ENCODE measurements at places on chromosomes 1 and 21.

DNA sequence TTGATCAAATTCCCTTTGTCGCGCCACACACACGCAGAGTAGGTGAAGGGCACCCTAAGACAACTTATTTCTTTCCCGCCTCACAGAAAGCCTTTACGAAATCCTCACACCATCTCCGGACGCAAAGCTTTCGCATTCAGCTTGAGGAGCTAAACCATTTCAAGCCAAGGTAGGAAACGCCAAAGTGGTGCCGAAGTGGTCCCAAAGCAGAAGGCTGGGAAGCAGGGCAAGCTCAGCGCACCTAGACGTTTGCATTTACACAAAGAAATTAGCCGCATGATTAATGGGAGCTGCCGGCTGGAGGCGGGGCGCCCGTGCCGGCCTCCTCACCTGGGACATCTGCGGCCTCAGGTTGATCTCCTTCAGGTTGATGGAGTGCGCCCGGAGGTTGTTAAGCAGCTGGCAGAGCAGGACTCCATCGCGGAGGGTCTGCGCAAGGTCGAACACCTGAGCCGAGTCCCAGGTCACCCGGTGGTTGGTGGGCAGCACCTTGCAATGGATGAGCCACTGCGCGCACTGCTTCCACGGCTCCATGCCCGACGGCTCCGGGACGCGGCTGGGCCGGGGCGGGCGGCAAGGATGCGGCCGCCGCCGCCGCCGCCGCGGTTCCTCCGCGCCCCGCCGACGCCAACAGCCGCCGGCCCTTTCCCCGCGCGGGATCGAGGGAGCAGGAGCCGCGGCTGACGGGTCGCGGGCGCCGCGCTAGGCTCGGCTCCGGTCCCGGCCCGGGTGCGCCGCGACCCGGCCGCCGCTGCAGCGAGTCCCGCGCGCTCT lies 457 bp downstream of the VAV3 start:
- DNase-seq, result no peak

- no peak for DNase-seq
Observed at GRCh38 chr1:6447818-6448748, 17.9 kb downstream of the TNFRSF25 start.

DNA sequence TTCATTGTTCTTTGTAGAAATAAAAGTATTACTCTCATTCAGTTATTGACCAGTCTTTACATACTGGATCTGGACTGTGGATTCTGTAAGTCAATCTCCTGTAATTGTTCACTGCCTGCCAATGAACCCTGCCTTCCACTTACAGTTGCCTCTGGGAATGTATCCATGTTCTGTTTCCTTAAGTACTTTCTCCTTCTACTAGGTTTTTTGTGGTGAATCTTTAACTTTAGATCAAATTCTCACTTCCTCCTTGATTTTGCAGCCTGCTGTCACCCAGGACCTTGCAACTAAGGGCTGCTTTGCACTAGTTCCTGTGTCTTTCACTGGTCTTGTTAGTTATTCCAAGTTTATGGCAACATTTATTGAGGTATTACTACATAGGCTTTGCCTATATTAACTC lies 28.2 kb upstream of the ANKRD13C start:
- peak; percentile 6 for DNase-seq

DNA sequence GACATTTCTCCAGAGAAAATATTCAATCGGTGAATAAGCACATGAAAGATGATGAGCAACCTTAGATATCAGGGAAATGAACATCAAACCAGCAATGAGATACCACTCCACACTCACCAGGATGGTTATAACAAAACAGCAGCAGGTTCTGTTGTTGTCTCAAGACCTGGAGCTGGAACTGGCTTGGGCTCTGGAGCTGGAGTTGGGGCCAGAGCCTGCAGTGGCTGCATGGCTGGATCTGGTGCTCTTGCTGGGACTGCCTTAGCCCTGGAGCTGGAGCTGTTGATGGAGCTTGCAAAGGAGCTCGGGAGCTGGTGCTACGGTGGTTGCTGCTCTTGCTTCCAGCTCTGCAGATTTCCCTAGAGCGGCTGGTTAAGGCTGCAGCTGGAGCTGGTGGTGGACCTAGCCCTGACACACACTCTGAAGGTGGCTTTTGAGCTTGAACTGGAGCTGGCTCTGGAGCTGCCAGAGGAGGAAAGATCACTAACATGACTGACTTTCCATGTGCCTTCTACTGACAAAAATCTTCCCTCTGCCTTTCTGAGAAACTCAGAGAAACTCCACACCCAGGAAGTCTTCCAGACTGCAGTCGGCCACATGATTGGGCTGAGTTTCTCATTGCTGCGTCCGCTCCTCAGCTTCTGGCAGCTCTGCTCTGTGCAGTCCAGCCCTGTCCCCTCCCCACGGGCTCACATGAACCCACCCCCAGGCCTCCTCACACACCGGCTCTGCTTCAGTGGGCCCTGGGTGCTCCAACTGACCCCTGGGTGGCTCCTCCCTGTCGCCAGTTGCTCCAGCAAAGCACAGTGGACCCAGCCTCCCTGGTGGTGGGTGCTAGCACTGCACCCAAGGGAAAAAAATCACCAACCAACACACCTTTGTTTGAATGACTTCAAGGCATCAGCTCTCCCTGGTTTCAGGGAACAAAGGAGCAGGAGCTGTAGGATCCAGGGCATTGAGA lies 139.1 kb upstream of the FMN2 start:
- DNase-seq, result no peak

GRCh38 chr1:28175955-28176485 lies 470 bp downstream of the PTAFR start:
- DNase-seq, result peak; percentile 41
